ENCODE measurements at places on chromosomes 5 and 9. TPM values are rescaled to one million over a fixed set of nuclear protein-coding genes. Genes with fewer than 3 reads are reported as not detected.

The TUSC1 gene
- 11.5 TPM for total RNA-seq

The C6 gene
- total RNA-seq, result 1.2 TPM

The DRD1 gene
- total RNA-seq, result not detected

The RMI1 gene
- total RNA-seq, result 10.2 TPM

The TMOD1 gene
- 1.5 TPM for total RNA-seq

The LCN15 gene
- not detected for total RNA-seq

The DDX41 gene
- 92.1 TPM for total RNA-seq

All from epithelial cell of alveolus of lung (primary cell).